GDM1 (cell line): ENCODE measurements at places on chromosomes 11 and 22.
A peak's percentile ranks its signal among the peaks of the same experiment; 100 is the strongest.

- no peak for DNase-seq
Observed at GRCh38 chr11:70454197-70454767, 56.0 kb downstream of the CTTN start.

DNA sequence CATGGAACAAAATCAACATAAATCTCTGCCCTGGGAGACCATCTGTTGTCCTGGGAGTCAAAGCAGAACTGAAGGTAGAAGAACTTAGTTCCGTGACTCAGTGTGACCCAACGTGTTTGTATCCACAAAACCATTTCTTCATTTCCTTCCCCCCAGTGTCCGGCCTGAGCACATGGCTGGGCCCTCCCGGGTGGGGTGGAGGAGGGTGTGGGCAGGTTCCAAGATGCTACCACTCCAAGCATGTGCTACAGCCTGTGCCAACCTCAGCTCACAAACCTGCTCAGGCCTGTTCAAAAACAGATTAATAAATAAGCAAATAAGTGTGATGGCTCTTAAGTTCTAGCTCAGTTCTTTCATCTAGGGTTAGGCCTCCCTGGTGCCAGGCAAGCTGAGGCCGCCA, 55.3 kb downstream of the SHANK2 start:
- no peak for DNase-seq

GRCh38 chr11:34595960-34596644, 24.8 kb upstream of the EHF start:
- DNase-seq: no peak

- DNase-seq: no peak
Observed at GRCh38 chr11:95767498-95767897, 22.1 kb downstream of the FAM76B start.

DNA sequence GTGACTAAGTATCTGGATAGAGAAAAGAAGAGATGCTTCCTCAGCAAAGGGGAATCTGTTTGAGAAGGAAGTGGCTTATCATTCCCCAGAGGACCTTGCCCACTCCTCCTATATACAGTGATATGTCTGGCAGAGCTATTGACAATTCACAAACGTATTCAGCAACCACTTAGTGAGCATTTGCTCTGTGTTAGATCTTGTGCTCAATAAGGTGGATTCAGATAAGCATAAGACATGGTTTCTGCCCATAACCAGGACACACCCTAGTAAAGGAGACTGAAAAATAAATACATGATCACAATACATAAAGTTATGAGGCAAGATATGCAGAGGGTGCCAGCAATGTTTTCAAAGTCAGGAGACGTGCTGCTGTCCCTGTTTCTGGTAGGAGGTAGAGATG, 1.4 kb downstream of the TMEM9B start:
- DNase-seq: no peak

DNA sequence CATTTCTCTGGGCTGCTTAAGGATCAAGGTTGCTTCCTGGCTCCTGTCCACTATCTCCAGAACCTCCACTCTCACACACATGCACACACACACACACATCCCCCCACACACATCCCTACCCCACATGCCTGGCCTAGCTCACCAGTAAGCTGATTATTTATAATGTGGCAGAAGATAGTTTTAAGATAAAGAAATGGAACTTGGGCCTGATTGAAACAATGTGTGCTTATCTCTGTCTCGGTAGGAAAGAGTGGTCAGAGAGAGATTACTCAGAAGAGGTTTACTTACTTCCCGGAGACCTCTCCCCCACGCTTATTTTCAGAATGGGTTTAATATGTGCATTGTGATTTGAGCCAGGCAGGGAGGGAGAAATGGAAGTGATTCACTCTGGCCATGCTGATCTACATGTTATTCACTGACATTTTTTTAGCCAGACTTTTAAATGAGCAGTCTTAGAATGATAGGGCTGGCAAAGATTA, 422.4 kb downstream of the TENM4 start:
- DNase-seq: no peak

DNA sequence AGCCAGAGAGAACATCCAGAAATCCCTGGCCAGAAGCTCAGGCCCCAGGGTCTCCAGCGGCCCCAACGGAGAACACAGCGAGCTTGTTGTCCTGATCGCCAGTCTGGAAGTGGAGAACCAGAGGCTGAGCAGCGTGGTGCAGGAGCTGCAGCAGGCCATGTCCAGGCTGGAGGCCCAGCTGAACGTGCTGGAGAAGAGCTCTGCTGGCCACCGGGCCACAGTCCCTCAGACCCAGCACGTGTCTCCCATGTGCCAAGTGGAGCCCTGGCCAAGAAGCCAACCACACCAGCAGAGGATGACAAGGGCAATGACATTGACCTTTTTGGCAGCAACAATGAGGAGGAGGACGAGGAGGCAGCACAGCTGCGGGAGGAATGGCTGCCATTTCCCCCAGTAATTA, 20.6 kb upstream of the SCGB1D1 start:
- no peak for DNase-seq

GRCh38 chr11:86719781-86720463, 47.5 kb upstream of the ME3 start:
- DNase-seq: no peak

DNA sequence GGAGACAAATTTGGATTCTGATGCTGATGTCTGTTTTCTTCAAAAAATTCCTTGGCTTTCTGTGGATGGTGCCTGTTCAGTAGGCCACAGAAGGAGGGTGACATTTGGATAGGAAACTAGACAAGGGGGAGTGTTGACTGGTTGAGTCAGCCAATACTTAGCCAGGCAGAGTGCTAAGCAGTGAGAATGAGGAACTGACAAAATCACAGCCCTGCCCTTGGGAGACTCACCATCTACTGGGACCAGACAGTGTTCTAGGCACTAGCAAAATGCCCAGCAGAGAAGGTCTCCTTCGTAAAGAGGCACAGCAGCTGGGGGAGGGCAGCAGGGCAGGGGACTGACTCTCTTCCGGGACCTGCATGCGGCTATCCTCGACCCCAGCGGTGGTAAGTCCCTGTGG, 190.2 kb downstream of the DSCAML1 start:
- no peak for DNase-seq

- no peak for DNase-seq
Observed at GRCh38 chr22:48004038-48004437, 1241.6 kb downstream of the TBC1D22A start.

DNA sequence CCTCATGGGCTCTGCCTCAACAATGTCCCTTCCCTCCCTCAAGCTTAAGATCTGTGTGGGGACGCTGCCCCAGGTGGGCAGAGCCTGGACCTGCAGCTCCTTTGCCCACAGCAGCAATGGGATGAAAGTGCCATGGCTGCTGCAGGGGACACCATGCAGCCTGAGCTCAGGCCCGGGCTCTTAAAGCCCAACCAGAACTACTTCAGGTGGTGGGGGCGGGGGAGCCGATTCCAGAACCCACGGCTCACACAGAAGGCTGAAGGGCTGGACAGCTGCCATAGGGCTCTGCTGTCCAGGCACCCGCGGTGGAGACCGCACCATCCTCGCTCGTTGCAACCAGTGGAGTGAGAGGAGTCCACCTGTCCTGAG, 12.5 kb downstream of the CHID1 start:
- no peak for DNase-seq

- DNase-seq: no peak
Observed at GRCh38 chr22:28741200-28741784, 328 bp downstream of the CHEK2 start.

DNA sequence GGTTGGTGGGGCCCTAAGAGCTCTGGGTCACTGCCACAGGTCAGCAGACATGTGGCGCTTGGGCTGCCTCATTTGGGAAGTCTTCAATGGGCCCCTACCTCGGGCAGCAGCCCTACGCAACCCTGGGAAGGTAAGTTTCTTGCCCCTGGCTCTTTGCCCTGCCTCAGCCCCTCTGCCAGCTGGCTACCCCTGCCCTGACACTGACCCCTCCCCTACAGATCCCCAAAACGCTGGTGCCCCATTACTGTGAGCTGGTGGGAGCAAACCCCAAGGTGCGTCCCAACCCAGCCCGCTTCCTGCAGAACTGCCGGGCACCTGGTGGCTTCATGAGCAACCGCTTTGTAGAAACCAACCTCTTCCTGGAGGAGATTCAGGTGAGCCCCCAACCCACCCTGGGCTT, 1.9 kb downstream of the SCYL1 start:
- DNase-seq: no peak

GRCh38 chr11:118001494-118001971, 15.3 kb downstream of the IL10RA start:
- DNase-seq: no peak

- no peak for DNase-seq
Observed at GRCh38 chr11:118450451-118450850, 14.2 kb downstream of the KMT2A start.

DNA sequence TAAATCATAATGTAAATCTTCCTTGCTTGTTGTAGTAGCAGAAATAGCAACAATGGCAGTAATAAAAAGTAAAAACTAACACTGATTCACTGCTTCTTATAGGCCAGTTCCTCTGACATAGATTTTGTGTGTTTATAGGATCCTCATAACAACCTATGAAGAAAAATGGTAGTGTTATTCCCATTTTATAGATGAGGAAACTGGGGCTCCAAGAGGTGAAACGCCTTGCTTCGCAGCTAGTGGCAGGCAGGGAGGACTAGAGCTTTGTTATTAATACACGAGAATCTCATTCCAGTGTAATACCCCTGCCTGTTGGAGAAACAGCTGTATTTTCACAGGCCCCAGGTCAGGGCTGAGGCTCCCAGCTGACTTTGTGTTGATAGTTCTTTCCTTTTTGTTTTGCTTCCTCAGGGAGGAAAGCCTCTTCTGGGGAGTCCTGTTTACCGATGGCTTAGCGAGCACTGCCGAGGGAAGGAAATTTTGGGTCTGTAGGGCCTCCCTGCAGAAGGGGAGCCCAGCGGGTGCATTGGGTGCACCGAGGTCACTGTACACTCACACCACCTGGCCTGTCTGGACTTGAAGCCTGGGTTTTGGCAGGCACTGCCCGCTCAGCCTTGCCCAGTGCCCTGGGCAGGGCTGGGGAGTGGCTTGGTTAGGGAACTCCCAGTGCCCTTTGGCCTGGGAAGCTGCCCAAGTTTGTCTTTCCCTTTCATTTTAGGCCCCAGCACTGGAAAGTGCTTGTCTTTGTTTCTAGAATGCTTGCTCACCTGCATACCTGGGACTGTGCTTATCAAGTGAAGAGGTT, 13.5 kb downstream of the KIAA1671 start:
- no peak for DNase-seq

GRCh38 chr11:19241260-19242178, 774 bp upstream of the E2F8 start:
- peak; percentile 40 for DNase-seq

DNA sequence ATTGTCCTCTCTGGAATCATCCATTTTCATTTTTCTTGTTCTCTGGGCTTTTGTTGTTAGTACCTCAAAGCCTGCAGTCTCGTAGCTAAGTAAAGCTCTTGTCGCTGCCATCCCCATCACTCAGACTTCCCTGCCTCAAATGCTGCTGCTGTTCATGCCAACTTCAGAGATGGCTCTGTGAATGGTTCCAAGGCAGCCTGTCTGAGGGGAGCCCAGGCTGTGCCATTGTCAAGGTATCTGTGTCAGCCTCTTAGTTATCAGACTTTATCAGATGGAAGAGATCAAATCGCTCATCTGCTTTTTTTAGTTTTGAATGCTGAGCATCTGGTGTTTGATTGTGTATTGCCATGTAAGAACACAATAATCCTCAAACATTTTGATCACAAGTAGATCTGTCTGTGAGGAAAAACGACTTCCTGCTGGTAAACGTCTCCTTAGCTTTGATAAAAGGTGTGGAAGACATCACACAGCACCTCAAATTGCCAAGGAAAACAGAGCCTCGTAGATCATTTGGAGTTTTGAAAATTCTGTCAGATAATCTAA, 304.2 kb upstream of the ZC3H12C start:
- no peak for DNase-seq

GRCh38 chr11:57466680-57467079, 6.4 kb downstream of the RTN4RL2 start:
- no peak for DNase-seq

DNA sequence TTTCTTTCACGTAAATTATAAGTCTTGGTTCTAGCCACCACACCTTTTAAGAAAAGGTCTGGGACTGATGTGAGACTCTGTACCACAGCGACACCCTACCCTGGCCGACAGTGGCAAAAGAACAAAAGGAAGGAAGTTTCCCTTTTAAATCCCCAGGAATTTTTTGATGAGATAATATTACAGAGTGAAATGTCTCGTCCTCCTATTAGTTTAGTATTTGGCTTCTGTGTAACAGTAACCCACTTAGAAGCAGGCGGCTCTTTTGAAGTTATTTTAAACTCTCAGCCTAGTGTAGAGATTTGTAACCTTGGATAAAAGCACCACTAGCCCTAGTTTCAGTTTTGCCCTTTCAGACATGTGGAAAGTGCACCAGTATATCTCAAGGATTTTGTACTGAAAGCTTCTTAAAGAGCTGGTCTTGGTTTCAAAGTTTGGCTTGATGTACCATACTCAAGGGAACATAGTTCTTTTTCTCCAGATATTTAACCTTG, 84.1 kb downstream of the C22orf31 start:
- DNase-seq: no peak

DNA sequence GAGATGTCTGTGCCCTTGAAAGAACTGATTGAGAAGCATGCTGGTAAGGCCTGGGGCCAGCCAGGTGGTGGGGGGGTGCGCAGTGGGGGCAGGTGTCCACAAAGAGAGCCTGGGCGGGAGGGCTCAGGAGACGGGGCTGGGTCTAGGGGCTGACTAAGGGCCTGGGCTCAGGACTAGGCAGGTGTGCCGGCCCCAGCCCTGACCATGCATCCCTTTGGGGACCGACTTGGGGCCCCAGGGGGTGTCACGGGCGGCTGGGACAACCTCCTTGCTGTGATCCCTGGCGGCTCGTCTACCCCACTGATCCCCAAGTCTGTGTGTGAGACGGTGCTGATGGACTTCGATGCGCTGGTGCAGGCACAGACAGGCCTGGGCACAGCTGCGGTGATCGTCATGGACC, 4.4 kb downstream of the NDUFV1 start:
- no peak for DNase-seq

GRCh38 chr22:32444068-32444467, 20.2 kb downstream of the BPIFC start:
- DNase-seq: no peak

- peak; percentile 63 for DNase-seq
Observed at GRCh38 chr11:86156397-86156955, 87.6 kb upstream of the PICALM start.

DNA sequence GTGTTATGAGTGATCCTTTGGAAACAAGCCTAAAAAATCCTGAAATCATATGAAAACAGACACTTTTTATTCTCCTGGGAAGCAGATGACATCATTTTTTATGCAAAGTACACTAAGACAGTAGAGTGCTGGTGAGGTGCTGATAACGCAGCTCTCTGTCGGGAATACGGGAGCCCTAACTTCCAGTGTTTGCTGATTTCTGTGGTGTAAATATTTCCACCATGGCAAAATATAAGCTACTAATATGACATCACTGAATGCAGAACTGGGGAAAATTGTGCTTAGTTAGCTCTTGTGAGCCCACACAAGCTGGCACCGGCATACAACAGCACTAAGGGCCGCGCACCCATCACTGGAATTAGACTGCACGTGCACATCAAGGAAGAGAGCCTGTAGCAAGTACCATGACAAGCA, 82.6 kb downstream of the FAM76B start:
- DNase-seq: no peak
